ENCODE measurements at places on chromosomes 3 and 15. TPM values are rescaled to one million over a fixed set of nuclear protein-coding genes. Genes with fewer than 3 reads are reported as not detected.

DNA sequence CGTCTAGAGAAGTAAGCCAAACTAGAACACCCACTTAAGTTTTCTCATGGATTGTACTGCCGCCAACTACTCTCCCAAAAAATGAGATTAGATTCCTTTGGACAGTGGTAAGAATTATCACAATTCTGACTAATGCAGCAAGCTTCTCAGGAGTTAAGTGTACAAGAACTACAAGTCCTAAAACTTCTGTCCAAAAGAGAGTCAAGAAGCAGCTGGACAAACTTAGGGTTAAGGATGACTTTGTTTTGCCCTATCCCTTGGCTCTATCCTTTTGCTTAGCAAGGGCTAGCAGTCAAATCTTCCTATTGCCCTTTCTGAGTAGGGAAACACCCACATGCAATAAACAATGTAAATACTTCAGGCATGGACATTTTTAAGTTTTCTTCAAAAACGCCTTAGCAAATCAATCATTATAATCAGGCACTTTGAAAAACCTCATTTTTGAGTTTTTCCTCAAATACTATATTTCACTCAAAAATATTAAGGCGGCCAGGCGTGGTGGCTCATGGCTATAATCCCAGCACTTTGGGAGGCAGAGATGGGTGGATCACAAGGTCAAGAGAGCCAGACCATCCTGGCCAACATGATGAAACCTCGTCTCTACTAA is 19.5 kb downstream of the RAF1 start:
- DNase-seq, result no peak

DNA sequence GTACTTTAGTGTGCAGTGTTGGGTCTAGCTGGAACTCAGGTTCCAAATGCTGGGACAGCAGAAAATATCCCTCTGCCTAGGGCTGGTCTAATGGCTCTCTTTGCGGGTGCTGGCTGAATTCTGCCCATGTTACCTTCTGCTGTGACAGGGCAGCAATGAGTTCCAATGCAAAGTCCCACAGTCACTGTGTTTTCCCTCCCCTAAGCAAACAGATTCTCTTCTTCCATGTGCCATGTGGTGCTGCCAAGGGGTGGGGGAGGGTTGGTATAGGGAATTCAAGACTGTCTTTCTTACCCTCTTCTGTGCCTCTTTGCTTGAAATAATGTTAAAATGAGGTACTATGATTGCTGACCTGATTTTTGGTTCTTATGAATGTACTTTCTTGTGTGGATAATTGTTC is 229.6 kb downstream of the GBE1 start:
- DNase-seq, result no peak

DNA sequence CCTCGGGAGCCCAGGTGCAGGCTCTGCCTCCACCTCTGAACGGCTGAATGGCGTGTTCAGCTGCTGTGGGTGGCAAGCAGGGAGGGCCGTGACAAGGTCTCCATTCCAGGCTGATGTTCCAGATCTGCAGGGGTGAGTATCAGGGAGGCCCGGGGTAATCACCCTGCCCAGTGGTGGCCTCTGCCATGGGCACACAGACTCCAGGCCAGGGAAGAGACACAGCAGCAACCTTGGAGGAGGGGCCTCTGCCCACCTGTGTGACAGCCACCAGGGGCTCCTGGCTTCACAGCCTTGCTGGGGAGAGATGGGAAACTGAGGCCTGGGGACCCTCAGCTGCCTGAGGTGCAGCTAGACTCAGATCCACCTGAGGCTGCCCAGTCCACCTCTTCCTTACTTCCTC is 25.6 kb upstream of the ACAD9 start:
- no peak for DNase-seq

GRCh38 chr3:197031315-197032285 is 2.0 kb upstream of the MELTF start:
- DNase-seq, result no peak

- DNase-seq, result no peak
These were observed 60.5 kb downstream of the GLDN start for GRCh38 chr15:51401872-51402517.

HYAL1 gene
- total RNA-seq, result 5.1 TPM

PIF1 gene
- 0.15 TPM for total RNA-seq

All from pancreas (tissue), 10 donors.